GM12891 (cell line): ENCODE measurements at places on chromosomes 12 and 14.

GRCh38 chr12:72093930-72094329 lies 155.3 kb downstream of the TPH2 start:
- no peak for DNase-seq

- DNase-seq, result no peak
These were observed 42.2 kb downstream of the SLC17A8 start for GRCh38 chr12:100399095-100399494.

DNA sequence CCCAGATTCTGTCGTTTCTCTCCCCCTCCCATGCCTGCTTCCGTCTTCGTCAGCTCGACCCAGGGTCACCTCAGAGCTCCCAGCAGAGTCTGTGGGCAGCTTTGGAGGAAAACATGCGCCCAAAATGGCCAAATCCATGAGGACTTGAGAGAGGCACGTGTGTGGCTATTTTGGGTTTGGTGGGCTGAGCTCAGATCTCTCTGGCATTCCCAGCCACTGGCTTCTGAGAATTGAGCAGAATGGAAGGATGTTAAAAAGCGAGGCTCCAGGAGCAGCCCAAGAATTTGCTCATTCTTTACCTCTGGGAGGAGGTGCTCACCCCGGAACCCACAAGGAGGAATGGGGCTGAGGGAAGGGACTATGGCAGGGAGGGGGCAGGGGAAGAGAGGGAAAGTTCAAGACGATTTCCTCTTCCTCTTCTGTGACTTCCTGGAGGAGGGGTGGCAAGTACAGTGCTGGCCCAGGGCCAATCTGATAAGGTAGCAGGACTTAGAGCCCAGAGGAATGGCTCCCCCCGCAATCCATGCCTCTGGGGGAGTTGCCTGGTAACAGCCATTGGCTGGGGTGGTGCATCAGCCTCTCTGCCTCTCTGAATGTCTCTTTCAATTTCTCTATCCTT lies 20.1 kb downstream of the TSPAN9 start:
- no peak for DNase-seq

DNA sequence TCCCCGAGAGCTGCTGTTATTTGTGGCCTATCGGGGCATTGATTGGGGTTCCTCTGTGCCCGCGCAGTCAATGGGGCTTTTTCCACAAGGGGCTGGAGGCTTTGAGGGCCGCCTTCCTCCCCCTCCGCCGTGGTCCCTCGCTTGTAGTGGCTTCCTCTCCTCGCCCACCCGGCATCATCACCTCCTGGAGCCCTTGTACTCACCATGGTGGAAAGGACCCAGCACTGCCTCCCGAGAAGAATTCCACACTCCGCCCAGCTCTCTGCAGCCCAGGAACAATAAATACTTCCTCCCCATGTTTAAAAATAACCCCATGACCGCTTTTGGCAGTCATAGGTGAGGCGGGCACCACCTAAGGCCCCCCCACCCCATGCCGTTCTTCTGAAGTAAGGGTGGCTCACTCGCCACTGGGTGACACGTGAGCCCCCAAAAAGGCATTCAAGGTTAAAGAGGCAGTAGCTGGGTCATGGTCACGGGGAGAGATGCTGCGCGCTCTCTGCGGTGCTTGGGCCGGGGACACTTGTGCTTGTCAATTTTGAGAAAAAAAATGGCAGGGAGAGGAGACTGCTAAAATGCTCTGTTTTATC lies at the start of gene MYL2:
Gene MYL2 (minus strand): TSS at position 256 of the 587 bp plus-strand sequence. CDS start 50 bp downstream, at position 206.
- DNase-seq, result no peak

DNA sequence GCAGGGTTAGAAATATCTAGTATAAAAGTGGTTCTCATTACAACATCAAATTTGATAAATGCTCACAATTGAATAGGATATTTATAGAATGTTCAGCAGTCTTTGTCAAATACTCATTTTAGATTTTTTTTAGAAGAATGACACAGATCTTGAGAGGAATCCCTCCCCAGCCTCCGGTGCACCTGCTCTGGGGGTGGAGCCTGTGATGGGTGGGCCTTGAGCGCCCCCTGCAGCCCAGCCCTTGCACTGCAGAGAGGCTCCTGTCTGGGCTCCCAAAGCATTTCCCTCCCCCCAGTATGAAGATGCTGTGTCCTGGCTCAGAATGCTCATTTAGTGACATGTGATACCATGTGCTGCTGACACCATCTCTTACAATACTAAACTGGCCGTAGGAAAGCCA lies 792.3 kb downstream of the TMEM121 start:
- DNase-seq, result peak; percentile 56

DNA sequence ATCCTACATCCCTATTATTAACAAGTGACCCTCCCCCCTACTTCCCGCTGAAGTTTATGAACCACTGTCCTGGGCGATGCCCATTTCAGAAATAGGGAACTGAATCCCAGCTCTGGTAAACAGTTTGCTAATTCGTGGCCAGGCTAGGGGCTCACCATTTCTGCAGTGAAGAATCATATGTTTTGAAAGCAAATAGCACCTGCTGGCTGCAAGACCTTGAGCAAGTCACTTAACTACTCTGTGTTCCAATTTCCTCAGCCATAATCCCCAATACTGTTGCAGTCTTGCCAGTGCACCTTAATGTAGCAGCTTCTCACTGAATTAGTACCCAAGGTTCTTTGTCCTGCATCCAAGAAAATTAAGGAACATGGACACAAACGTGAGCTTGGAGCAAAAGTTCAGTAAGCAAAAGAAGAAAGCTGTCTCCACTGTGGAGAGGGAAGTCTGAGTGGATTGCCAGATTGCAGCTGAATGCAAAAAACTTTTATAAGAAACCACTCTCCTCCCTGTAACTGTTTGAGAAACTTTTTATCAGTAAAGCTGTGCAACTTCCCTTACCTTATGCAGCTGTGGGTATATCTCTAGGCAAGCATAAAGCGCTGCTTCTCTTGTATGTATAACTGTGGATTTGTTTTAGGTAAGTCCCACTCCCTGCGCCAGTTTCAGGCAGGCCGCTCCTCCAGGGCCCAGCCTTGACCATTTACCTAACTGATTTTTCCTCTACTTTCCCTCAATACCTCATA lies 824 bp downstream of the OAS1 start:
- no peak for DNase-seq

DNA sequence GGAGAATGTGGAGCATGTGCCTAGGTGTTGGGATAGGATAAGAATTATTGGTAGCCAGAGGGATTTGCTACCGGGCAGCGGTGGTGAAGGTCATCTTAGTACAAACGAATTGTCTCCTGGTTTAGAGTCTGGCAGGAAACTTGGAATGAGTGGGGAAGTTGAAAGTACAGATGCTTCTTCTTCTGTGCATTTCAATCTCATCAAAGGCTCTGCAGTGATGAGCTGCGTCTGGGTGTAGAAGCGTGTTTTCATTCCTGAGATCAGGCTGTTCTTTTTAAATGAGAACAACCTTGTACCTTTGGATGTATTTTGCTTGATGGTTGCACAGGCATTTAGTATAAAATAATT lies 2.1 kb downstream of the WNK1 start:
- DNase-seq, result no peak
